Hematopoietic multipotent progenitor cell (in vitro differentiated cells): ENCODE measurements at places on chromosomes 7 and 10. TPM values are rescaled to one million over a fixed set of nuclear protein-coding genes. Genes with fewer than 3 reads are reported as not detected.

- no peak for DNase-seq
These were observed 329.2 kb downstream of the BBS9 start for GRCh38 chr7:33458581-33458980.

DNA sequence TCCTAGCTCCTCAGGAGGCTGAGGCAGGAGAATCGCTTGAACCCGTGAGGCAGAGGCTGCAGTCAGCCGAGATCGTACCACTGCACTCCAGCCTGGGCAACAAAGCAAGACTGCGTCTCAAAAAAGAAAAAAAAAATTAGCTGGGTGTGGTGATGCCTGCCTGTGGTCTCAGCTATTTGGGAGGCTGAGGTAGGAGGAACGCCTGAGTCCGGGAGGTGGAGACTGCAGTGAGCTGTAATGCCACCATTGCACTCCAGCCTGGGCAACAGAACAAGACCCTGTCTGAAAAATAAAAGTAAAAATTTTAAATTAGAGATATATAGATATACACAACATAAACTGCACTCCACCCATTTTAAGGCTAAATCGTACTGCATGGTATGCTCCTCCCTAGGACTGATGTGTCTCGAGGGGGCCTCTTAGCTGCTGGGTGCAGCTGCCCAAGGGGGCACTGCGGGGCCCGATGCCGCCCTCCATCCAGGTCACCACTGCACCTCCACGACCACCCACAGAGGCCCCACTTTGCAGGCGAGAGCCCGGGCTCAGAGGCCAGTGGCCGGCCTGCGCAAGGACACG, 40.9 kb upstream of the FOXK1 start:
- no peak for DNase-seq

DNA sequence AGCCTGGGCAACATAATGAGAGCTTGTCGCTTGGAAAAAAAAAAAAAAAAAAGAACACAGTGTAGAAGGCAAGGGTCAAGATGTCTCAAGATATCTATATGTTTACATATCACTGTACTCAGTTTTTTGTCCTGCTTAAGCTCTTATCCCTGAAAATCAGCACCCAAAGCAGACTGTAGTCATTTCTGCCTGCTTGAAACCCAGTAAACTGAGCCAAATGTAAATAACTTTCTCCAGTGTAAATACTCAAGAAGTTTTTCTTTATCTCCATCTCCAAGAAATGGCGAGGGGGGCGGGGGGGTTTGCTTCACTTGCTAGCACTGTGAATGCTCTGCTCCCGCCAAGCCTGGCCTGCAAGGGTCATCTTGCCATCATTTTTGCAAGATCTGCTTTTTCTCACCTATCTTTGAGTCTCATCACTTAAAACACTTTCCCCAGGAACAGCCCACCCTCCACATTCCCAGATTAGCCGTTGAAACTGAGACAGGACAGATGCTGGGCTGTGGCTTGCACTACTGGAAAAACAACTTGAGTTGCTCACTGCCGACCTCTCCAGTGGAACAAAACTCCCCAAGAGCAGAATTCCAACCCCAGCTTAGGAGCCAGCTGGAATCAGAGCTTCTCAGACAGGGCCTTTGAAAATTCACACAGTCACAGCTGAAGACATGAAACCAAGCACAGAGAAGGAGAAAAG, 54.6 kb downstream of the AFAP1L2 start:
- no peak for DNase-seq

The STOX1 gene
- 0.54 TPM for total RNA-seq

GRCh38 chr7:80449836-80450235, 62.0 kb downstream of the GNAT3 start:
- no peak for DNase-seq

The NODAL gene
- total RNA-seq = not detected

DNA sequence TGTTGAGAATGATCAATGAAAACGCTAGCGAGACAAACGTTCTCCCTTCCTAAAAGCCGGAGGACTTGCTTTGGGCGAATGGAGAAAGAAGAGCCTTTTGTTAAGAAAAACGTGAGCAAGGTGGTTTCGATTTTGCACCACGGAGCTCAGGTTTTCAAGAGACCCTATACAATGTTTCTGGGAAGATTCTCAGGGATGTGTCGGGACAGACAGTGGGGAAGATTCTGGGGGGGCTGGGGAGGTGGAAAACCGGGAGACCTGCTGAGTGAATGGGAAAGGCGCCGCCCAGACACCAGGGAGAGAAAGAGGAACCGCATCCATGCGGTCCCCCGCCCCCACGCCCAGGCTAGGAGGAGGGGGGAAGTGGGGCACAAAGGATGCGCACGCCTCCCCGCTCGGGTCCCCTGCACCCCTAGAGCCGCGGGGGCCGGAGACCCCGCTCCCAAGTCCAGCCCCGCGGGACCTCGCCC, 745 bp downstream of the YWHAG start:
- peak; percentile 81 for DNase-seq

GRCh38 chr7:110983822-110984456, 107.0 kb upstream of the LRRN3 start:
- DNase-seq = no peak

DNA sequence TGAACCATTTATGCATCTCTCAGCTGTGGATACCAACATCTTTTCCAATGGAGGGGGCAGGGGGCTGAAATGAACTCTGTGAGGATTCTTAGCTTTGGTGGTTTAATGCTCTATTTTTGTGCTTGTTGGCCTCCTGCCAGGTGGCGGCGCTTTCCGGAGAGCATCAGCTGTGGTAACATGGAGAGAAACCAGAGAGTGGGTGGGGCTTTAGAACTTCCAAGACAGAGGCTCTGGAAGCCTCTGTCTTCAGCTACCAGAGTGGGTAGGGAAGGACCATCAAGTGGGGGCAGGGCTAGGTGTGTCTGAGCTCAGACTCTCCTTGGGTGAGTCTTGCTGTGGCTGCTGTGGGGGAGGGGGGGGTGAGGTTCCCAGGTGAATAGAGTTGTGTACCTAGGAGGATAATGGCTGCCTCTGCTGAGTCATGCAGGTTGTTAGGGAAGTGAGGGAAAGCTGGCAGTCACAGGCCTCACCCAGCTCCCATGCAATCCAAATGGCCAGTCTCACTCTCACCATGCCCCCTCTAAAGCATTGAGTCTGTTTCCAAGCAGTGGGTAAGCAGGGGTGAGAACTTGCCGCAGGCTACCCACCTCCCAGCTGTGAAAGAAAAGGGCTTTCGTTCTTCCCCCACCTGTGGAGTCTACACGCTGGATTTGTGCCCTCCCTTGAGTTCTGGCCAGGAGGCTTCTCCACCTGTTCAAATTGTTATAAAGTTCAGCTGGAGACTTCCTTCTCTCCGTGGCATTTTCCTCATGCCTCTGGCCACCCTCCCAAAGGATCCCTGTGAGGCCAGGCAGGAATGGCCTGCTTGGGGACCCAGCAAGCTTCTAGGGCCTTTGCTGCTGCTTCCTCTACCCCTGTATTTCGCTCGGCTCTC, 527.0 kb downstream of the NEBL start:
- DNase-seq = peak; percentile 0

The CHAT gene
- not detected for total RNA-seq

DNA sequence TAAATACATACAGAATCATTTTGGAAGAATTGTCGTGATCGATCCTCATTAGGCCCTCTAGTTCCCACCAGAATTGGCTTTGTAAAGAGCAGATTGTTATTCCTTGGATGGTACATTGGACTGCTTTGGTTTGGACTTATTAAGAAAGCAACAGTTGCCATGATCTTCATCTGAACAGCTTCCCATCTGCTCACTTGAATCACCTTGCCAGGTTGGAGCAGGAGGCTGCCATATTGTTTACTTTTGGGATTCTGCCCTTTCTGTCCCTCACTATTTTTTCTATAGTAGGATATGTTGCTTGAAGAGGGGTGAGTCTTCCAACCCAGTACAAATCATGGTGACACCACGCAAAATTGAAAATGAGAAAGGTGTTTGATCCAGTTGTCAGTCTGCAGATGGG, 199.6 kb downstream of the TCF7L2 start:
- DNase-seq = no peak
